ENCODE measurements at places on chromosomes 2 and 18. TPM values are rescaled to one million over a fixed set of nuclear protein-coding genes. Genes with fewer than 3 reads are reported as not detected.

DNA sequence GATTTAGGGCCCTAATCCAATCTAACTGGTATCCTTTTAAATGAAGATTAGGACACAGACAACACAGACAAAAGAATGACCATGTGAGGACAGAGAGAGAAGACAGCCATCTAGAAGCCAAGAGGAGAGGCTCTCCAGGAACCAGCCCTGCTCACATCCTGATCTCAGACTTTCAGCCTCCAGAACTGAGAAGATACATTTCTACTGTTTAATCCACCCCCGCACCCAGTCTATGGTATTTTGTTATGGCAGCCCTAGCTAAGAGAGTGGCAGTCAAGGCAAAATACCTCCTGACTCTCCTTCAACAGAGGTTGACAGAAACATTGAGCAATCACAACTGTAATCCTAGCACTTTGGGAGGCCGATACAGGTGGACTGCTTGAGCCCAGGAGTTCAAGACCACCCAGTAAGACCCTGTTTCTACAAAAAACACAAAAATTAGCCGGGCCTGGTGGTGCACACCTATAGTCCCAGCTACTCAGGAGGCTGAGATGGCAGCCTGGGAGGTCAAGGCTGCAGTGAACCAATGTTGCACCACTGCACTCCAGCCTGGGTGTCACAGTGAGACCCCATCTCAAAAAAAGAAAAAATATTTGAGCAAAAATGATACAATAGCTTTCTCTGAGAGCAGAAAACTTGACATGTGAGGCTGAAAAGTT, 34.7 kb downstream of the WDR33 start:
- DNase-seq: no peak

GRCh38 chr2:15242936-15243461, 318.1 kb downstream of the NBAS start:
- no peak for DNase-seq

DNA sequence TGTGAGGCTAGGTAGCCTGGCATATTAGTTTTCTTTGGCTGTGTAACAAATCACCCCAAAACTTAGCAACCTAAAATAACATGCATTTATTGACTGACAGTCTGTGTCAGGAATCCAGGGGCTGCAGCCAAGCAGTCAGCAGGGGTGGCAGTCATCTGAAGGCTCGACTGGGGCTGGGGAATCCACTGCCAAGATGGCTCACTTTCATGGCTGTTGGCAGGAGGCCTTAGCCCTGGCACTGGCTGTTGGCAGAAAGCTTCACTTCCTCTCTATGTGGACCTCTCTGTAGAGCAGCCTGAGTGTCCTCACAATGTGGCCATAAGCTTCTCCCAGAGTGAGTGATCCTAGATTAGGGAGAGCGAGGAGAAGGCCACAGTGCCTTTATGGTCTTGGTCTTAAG, 78.0 kb downstream of the LTBP1 start:
- no peak for DNase-seq

- DNase-seq: no peak
These were observed 1098.5 kb upstream of the DDX18 start for GRCh38 chr2:116716038-116716437.

DNA sequence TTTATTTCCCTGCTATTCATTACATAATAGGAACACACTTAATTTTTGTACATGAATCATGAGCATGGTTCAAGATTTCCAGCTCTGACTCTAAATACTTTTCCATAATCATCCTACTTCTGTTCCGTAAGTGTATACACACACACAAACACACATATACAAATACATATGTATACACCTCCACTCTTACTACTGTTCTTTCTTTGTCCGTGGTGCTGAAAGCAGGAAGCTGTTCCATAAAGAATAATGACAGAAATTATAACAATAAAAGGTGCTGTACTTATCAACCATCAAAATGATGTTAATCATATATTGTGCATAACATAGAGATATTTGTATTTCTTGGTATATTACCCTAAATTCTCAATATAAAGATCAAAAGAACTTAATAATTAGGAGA, 776.9 kb downstream of the DPP10 start:
- DNase-seq: no peak

GRCh38 chr2:56473524-56473923, 289.7 kb downstream of the CCDC85A start:
- no peak for DNase-seq

DNA sequence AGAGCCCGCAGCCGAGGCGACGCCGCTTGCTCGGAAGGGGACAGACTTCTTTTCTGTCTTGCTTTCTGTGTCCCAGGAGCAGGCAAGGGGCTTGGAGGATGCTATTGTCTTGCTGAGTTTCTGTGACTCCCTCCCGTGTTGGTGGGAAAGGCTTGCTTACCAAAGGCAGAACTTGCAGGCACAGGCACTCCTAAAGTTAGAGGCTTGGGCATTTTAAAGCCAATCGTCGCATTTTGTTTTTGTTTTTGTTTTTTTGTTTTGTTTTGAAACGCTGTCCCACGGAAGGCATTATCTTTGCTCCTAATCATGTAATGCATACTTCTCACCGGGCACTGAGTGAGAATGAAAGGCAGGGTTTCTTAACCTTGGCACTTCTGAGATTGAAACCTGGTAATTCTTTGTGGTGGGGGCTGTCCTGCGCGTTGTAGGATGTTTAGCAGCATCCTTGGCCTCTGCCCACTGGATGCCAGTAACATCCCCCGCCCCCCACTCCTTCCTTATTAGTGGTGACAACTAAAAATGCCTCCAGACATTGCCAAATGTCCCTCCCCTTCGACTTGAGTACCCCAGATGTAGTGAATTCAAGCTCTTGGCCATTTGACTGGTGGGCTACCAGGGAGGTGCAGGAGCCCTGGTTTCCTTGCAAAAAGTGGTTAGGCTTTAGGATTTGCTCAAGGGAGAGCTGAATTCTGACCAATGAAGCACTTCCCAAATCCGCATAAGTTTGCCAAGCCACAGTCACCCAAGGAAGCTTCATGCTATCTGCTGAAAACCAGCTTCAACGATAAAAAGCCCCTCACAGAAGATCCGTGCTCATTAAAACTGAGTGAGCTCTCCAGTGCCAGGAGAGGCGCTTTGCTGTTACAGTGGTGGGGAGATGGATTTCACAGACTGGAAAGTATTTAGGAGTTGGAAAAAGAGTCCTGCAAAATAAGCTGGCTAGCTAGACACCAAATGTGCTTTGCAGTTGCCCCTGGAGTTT, 1.2 kb downstream of the ANTXR1 start:
- no peak for DNase-seq

DNA sequence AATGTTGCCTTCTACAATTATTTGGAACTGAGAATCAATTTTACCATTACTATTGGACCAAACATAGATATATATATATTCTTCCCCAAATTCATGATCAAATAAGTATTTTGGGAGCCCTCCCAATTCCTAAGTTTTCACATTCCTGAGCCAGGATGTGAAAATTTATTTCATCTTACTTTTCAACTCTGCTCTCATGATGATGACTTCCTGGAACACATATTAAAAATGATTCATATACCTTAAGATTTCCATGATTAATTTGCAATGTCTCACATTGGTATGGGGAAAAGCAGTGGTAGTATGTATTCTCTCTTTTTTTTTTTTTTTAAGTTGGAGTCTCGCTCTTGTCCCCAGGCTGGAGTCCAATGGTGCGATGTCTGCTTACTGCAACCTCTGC, 596.1 kb upstream of the ZEB2 start:
- DNase-seq: no peak

- no peak for DNase-seq
These were observed 34.3 kb downstream of the GATA6 start for GRCh38 chr18:22203536-22204213.

- DNase-seq: no peak
These were observed 121.8 kb downstream of the DSC3 start for GRCh38 chr18:30920757-30921156.

- DNase-seq: no peak
These were observed 256.7 kb downstream of the CAMKMT start for GRCh38 chr2:44618251-44619023.

GRCh38 chr2:109275120-109276012, 146.4 kb downstream of the SH3RF3 start:
- no peak for DNase-seq

GRCh38 chr2:128452536-128453530, 134.2 kb upstream of the HS6ST1 start:
- DNase-seq: no peak

DNA sequence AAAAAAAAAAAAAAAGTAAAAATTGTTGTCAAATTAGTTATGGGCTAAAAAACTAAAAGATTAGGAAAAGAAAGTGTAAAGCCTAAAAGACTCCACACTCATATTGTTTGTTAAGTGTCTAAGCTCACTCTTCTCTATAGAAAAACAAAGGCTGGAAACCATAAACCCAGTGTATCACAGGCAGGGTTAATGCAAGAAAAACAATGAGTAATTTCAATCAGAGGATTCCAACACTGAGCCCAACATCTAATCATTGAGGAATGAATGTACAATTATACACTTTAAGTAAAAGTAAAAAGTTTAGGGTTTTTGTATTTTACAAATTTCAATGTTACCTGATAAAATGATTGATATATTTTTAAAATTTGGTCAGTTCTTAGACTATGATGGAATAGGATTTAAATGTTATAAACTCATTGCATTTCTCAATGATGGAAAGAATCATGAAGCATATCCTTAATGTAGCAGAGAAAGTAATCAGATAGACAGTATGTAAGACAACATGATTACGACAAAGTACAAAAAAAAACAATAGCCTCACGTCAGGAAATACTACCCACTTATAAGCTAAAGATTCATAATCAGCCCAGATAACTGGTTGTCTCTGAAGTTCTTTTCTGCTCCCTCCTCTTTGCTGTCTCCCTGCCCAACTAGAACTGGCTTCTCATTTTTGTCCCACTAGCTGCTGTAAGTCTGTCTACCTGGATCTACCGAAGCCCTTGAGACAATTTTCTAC, 44.5 kb upstream of the SP3 start:
- DNase-seq: no peak

DNA sequence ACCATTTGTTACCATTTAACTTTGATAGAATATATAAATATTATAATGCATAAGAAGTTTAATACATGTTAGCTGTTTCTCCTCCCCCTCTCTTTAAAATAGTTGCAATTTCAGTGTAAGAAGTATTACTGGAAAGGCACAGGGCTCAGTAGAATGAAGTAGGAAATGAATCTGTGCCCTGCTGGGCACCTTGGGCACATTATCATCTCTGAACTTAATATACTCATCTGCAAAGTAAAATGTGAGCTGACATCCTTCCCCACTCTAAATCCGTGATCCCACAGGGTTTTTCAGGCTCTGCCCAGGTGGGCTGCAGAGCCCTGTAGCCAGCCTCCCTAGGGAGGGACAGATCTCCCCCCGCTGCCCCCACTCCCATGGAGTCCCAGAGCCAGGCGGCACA, 56.8 kb downstream of the DPP4 start:
- no peak for DNase-seq

DNA sequence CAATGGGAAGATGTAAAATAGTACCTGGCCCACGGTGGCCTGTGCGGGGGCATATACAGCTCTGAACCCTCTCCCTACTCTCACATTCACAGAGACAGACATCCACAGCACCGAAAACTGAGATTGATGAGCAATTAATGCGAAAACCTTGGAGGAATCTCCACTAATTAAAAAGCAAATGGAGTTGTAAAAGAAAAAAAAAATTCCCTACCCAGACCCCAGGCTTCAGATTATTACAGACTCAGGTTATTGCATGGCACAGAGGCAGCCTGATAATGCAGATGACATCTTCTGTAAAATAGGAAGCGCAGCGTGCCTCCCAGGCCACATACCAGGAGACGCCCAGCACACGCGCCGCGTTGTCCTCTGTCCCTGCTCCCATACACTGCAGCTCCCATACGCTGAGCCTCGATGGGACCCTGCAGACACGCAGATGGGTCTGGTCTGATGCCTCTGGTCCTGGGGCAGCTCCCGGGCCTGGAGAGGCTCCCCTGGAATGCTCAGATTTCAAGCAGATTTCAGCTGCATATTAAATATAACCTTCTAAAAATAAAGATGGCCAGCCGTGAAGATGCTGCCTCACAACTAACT, 496.1 kb upstream of the MYT1L start:
- no peak for DNase-seq

- DNase-seq: no peak
These were observed 3.6 kb upstream of the GPC1 start for GRCh38 chr2:240431661-240432424.

- DNase-seq: no peak
These were observed 33.1 kb upstream of the TTC39C start for GRCh38 chr18:23981369-23981980.

GRCh38 chr2:69062307-69062962, 49.5 kb downstream of the ANTXR1 start:
- DNase-seq: no peak

DNA sequence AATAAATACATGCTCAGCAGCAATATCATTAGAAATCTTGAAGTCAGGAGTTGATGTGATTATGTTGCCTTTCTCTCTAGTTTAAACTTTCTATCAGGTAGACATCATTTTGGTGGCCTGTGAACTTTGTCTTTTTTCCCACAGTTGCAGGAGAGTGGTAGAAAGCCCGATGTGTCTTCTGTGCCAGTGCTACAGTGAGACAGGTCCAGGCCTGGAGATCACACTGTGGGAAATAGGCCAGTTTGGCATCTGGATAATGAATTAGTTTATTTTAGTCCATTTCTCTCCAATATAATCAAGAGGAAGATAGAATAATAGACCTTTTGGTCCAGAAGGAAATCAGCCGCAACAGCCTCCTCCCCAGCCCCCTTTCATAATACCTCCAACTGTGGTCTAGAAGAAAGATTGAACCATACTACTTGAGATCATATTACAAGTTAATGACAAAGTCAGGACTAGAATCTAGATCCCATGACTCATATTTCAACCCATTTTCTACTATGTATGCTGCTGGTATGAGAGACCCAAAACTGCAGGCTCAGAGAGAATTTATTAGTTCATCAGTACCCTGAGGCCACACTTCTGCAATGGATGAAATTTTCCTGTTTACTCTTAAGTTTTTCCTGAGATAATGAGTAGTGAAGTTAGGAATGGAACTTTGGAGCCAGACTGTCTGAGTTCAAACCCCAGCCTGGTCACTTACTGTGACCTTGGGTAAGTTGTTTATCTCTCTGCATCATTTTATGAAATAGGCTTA, 20.6 kb downstream of the KCMF1 start:
- peak; percentile 100 for DNase-seq

DNA sequence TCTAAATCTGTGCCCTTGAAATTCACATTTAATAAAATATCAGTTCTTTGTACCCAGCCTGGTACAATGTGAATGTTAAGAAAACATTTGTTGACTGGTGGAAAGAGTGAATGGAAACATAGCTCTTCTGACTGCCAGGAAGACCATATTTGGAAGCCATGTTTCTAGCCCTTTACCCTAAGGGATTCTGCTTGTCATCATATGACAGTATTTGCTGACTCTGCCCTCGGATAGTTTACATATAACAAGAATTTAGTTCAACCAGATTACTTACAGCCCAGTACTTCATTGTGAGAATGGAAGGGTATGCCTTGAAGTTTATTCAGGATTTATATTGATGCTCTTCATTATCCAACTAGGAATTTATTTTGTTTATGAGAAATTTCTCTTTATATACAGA, 13.8 kb upstream of the KCNS3 start:
- no peak for DNase-seq

GRCh38 chr2:70344195-70344594, 42.3 kb upstream of the FAM136A start:
- DNase-seq: no peak

Gene AQP12A
- not detected for polyA plus RNA-seq

Gene NAT8
- polyA plus RNA-seq: not detected

Gene TRIM43
- polyA plus RNA-seq: not detected

Gene RAB17
- 0.25 TPM for polyA plus RNA-seq

Gene ATP8B1
- 53.3 TPM for polyA plus RNA-seq

Gene COL6A3
- 522 TPM for polyA plus RNA-seq

Gene ALLC
- not detected for polyA plus RNA-seq

Gene SERPINB11
- not detected for polyA plus RNA-seq

Gene DNAH6
- polyA plus RNA-seq: 0.01 TPM

Gene SULT1C2
- not detected for polyA plus RNA-seq
